ENCODE measurements at places on chromosomes 12 and 14.

DNA sequence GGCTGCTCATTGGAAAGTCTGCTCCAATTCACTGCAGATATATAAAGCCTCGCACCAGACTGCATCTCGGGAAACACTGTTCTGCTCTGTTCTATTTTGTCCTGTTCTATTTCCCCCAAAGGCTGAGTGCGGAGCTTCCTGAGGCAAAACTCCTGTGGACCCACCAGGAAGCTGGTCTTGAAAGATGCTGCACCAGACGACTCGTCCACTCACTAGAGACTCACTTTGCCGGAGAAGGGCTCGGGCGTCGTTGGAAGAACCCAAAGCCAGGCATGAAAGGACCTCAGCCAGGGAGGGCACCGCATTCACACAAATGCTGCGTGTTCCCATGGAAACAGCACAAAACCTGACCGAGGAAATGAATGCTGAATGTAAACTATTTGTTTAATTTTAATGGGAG is 331.2 kb upstream of the SFSWAP start:
- no peak for DNase-seq

DNA sequence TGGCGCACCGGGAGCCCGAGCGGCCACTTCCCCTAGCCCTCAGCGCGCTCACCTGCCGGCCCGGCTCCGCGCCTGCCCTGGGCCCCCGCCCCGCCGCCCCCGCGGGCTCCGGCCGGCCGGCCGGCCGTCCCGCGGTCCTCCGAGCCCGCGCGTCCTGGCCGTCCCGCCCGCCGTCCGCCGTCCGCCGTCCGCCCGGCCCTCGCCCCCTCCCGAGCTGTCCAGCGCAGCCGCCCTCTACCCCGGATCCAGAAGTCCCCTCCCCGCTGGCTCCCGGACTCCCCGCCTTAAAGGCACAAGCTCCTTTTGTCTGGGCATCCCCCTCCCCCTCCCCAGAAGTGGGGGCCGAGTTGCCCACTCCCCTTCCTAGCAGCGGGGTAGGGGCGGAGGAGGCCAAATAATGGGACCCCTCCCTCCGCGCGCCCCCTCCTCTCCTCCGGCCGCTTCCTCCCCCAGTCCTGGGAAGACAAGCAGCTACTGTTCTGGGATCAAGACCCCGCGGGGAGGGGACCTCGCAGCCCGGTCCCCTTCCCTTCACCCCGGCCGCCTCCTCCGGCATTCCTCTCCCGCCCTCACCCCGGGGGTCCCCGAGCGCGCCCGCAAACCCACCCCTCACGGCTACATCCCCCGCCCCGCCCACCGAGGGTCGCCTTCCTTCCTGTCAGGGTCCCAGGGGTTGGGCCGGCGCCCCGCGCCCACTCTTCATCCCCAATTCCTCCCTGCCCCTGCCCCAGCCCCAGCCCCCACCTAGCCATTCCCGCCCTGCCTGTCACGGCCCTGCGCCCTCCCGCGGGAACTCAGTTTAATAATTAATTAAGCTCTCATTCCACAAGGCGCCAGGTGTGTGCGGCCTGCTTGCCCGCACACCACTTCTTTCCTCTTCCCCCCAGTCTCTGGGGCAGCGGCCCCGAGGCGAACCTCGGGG is at the start of gene ADCY6:
TSS of gene ADCY6 (minus strand) at position 236 of the 922 bp plus-strand sequence. CDS start 5,655 bp downstream, outside the sequence.
- peak; percentile 59 for DNase-seq

GRCh38 chr14:36647824-36648753 is 13.6 kb upstream of the PAX9 start:
- DNase-seq, result no peak

- DNase-seq, result no peak
These were observed 20.1 kb downstream of the MORN3 start for GRCh38 chr12:121649322-121649721.

DNA sequence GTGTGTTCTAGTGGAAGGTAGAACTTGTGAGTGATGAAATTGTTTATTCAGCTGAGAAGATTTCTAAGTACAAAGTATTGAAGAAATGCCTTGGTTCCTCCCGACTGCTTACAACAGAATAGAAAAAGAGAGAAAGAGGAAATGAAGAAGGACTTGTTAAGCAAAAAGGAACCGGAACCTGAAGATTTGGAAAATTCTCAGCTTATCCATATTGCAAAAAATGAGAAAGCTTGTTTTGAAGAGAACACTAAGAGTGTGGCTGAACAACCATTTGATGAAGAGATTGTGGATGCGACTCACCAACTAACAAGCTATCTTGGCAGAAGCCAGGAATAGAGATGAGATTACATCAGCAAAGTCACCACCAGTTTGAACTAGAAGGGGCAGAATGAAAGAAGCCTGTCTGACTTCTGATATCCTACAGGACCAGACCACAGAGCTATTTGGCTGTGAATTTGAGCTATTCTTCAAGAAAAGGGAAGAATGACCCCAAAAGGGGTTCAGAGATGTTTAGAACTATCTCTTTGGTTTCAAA is 15.1 kb downstream of the NDUFA9 start:
- peak; percentile 75 for DNase-seq

GRCh38 chr14:23933108-23933741 is 20.3 kb upstream of the DHRS4 start:
- no peak for DNase-seq

DNA sequence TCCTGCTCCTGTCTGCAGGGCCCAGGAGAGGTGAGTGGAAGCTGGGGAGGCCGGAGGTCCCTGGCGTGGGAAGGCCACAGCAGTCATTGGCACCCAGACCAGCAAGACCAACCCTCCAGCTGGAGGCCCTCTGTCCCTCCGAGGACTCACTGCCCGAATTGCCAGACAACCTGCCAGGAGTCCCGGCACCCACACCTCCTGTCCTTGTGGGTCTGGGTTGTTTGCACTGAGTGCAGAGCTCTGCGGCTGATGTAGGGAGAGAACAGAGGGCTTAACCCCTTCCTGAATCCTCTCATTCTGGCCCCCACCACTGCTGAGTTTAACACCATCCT is 204.9 kb downstream of the KIF26A start:
- no peak for DNase-seq

DNA sequence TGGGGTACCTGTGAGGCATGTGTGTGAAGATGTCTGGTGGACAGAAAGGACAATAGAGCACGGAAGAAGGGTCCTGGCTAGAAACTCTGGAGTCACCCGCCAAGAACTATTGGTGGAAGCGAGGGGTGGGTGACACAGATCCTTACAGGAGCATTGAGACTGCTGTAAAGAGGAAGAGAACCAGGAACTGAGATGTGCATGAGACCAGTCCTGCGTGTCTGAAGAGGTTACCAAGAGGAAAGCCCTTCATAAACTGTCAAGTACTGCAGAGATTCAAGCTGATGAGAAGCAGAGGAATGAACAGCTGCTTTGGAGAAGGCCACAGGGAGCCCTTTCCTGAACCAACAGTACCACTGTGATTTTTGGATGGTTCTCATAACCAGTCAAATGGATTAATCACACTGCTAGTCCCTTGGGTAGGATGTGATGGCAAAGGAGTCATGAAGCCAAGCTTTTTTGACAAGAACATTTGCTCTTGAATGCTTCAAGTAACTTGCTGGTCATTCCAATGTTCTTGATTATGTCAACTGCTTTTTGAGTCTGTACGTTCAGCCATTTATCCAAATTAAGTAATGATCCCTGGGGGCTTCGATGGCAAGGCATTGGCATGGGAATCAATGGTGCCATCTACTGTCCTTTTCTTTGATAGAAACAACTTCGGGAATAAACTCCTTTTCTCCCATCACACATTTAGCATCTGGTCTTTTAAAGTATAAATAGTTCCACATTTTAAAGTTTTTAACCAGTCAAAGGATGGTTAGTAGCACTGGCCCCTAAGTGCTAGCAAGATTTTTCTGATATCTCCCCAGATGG is 42.9 kb downstream of the GPR135 start:
- DNase-seq, result peak; percentile 2

DNA sequence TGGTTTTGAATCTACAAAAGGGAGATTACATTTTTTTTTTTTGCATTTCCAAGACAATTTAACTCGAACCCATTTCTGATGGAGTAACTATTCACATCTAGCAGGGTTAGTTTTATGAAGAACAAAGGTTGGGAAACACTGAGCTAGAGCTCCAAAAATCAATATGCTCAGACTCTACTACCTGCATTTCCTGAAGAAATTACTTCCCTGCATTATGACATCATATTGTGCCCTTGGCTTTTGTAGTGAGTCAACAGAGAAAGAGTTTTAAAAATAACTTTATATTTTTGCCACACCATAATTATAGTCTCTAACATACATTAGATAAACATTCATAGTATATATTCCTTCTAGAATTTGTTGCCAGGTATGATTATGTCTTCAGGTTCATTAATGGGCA is 14.8 kb downstream of the GRIP1 start:
- DNase-seq, result no peak

DNA sequence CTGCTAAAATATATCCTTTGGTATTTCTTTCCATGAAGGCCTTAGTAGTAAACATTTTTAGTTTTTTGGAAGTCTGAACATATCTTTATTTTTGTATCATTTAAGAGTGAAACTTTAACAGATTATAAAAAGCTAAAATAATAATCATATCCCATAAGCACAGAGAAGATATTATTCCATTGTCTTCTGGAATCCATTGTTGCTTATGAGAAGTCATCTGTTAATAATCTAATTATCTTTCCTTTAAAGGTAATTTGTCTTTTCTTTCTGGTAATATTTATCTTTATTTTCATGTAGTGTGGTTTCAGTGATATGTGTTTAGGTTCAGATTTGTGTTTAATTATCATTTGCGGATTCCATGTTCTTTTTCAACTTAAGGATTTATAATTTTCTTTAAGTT is 261.7 kb downstream of the MSRB3 start:
- no peak for DNase-seq

DNA sequence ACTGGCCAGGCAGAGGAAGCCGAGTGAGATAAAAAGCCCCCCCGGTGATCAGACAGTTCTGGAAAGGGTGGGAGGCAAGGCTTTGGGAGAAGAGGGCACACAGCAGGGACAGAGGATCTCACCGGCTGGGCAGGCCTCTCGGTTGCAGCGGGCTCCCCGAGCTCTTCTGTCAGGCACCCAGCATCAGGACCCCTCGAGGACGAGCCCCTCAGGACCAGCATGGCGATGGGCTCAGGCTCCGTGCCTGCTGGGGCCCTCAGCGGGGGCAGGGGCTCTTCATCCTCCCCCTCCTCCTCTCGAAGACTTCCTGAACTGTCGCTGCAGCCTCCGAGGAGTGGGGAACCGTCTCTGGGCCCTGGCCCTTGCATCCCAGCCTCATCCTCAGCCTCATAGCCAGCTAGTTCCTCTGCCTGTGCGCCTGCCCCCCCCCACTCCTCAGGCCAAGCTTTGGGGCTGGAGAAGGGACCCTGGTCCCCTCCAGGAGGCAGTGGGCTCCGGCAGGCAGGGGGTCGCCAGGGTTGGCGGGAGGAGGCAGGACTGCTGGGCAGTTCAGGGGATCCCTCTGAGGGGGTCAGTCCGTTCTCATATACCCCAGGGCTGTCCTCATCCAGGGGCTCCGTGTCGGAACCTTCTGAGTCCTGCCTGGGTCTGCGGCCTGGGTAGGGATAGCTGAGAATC is 3.4 kb upstream of the AP1G2 start:
- no peak for DNase-seq

GRCh38 chr14:22482085-22482694 is 106.8 kb downstream of the DAD1 start:
- no peak for DNase-seq

GRCh38 chr14:89504602-89505313 is 87.7 kb upstream of the FOXN3 start:
- DNase-seq, result peak; percentile 34

GRCh38 chr12:14400599-14400998 is 35.1 kb downstream of the ATF7IP start:
- DNase-seq, result no peak

GRCh38 chr12:43733687-43734086 is 24.9 kb downstream of the PUS7L start:
- DNase-seq, result peak; percentile 5

GRCh38 chr12:56141946-56142784 is 10.2 kb upstream of the MYL6B start:
- no peak for DNase-seq

DNA sequence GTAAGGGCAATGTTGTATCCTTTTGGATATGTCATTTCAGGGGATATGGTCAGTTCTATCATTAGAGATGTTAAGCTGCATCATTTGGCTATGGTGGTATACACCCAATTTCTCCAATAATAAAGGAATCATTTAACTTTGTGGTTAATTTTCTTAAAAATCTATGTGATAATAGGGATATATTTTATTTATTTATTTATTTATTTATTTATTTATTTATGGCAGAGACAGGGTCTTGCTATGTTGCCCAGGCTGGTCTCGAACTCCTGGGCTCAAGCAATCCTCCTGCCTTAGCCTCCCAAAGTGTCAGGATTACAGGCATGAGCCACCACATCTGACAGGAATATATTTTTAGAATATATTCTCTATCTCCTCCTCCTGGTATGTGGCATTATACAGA is 85.7 kb downstream of the EML5 start:
- DNase-seq, result no peak

- peak; percentile 34 for DNase-seq
These were observed 3.6 kb downstream of the ZNF839 start for GRCh38 chr14:102323102-102323501.

- DNase-seq, result peak; percentile 87
These were observed 471.2 kb downstream of the ATP23 start for GRCh38 chr12:58412461-58413060.

DNA sequence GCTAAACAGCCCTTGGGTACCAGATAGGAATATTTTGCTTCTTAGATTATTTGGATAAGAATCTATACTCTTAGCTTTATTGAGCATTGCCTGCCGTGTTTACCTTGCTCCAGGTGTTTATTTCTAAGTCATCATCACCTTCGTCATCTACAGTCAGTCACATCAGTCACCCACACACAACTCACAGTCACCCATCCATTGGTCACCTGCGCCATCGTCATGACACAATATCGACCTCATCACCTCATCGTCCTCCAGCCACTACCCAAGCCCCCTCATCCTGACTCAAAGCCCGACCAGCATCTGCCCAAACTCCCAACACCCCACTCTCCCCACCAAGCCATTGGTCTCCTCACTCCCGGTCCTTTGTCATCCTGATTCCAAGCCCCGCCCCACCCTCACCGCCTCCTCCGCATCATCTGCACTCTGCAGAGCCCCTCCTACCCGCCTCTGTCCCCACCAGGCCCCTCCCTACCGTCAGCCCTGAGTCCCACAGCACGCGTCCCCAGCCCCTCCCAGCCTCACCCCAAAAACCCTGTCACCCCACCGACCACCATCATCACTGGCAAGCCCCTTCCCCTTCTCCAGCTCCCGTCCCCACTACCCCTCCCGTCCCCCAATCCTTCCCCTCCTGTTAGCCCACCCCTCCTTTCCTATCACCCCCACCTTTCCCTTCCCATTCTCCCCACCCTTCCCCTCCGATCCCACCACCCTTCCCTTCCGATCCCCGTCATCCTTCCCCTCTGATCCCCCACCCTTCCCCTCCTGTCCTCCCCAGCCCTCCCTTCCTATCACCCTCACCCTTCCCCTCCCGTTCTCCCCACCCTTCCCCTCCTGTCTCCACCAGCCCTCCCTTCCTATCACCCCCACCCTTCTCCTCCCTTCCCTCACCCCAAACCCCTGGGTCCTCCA is 9.8 kb downstream of the DLK1 start:
- no peak for DNase-seq

DNA sequence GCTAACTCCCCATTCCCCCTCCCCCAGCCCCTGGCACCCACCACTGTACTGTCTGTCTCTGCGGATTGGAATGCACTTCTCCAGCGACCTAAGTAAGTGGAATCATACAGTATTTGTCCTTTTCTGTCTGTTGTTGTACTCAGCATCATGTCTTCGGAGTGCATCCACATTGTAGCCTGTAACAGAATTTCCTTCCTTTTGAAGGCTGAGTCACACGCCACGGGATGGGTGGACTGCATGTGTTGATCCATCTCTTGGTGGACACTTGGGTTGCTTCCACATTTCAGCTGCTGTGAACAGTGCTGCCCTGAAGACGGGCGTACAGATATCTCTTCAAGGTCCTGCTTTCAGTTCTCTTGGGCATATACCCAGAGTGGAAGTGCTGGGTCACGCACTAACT is 34.4 kb downstream of the DDX51 start:
- no peak for DNase-seq

GRCh38 chr12:23399402-23399933 is 550.0 kb downstream of the SOX5 start:
- DNase-seq, result no peak
